ENCODE measurements at places on chromosomes 1 and 21.
A peak's percentile ranks its signal among the peaks of the same experiment; 100 is the strongest.

GRCh38 chr1:180291004-180291403 is 60.9 kb downstream of the LHX4 start:
- DNase-seq = no peak

- no peak for DNase-seq
Observed at GRCh38 chr1:233448109-233448689, 120.7 kb downstream of the MAP3K21 start.

- DNase-seq = no peak
Observed at GRCh38 chr1:228487336-228488124, at the start of gene RNF187. Gene RNF187, plus strand, starts transcription at chr1:228487382.

GRCh38 chr1:92951141-92951582 is 10.1 kb downstream of the DIPK1A start:
- DNase-seq = peak; percentile 89

- no peak for DNase-seq
Observed at GRCh38 chr1:108695535-108695934, 3.4 kb downstream of the PRPF38B start.

GRCh38 chr1:70706381-70707037 is 295.4 kb downstream of the CTH start:
- DNase-seq = no peak

DNA sequence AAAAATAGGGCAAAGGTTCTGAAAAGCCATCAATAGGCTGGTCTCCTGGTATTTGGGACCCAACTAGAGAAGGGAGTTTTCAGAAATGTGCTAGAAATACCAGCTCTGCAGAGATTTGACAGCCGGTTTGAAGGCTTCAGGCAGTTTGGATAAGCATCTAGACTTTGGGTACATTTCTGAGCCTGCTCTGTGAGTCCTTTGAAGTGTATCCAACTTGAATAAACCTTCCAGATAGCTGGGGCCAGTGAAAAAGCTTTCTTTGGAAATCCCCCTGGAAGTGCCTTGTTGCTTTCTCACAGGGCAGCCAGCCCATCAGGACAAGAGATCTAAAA is 6.4 kb upstream of the PEF1 start:
- no peak for DNase-seq

DNA sequence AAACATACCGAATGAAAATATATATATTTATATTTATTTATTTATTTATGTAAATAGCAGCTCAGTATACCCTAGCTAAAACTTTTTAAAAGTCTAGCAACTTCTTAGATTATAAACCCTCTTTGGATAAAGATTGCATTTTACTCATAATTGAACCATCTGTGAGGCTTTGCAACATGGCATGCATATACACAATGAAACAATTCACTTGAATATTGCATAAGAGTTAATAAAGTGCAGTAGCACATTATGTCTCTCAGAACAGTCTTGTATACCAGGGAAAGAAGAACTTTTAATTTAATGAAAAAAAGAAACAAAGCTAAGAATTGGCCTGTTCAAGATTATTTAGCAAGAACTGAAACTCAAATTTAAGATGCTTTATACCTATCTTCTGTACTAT is 1363.9 kb upstream of the ADGRL2 start:
- no peak for DNase-seq

DNA sequence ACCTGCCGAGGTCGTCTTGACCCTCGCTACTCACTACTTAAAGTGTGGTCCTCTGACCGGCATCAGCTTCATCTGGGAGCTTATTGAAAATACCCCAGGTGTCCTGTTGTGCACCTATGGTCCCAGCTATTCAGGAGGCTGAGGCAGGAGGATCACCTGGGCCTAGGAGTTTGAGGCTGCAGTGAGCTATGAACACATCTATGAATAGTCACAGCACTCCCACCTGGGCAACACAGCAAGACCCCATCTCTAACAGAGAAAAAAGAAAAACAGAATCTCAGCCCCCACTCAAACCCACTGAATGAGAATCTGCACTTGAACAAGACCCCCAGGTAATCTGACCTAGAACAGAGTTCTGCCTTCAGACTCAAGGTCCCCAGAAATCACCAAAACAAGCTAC is 8.7 kb upstream of the OLIG1 start:
- DNase-seq = no peak

GRCh38 chr1:38817267-38818174 is 42.1 kb downstream of the RRAGC start:
- no peak for DNase-seq

GRCh38 chr1:243850202-243850451 is at the start of gene AKT3:
Gene AKT3, minus strand, starts transcription at chr1:243850243. Its CDS starts 7,073 bp downstream, at chr1:243843170.
- DNase-seq = peak; percentile 20

DNA sequence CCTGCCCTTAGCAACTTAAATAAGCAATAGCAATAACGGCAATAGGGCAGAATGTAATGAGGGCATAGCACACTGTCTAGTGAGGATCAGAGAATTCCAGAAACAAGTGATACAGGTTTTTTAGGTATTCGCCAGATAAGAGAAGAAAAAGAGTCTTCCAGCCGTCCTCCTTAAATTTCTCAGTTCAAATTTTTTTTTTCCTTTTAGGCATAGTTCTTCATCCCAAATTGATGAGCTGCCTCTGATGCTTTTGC is 1.8 kb downstream of the PIGV start:
- no peak for DNase-seq

GRCh38 chr1:191151321-191151807 is 673.7 kb upstream of the BRINP3 start:
- DNase-seq = no peak

DNA sequence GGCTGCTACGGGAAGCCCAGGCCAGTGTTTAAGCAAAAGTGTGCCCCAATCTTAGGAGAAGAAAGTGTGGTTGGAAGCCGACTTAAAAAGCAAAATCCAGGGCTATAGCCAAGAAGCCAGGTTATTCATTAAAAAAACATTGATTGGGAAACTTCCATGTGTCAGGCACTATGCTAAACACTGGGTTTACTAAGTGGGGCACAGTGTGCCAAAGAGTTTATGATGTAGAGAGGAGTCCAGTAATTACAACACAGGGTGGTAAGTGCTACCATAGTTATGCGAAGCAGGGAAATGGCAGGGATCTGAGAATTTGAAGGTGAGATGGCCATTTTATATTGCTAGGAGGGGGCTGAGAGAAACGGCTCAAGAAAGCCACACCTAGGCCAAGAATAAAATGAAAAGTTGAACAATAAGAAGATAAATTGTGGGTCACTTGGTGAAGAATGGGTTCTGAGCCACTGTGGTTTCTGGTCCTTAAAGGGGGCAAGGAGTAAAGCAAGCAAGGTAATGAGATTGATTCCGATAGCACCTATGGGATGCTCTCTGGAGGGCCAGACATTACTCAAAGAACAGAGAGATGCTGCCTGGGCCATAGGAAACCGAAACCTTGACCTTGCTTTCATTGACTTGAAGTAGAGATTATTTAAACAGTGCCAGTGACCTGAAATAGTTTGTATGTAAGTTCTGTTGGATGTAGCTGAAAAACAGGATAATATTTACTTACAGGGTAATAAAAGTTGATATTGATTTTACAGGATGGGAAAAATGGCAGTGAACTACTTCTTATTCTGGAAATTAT is 177.8 kb downstream of the GIPC2 start:
- DNase-seq = no peak

- no peak for DNase-seq
Observed at GRCh38 chr1:195113471-195113870, 1494.8 kb downstream of the KCNT2 start.

- DNase-seq = peak; percentile 9
Observed at GRCh38 chr1:196317535-196318522, 290.4 kb downstream of the KCNT2 start.

DNA sequence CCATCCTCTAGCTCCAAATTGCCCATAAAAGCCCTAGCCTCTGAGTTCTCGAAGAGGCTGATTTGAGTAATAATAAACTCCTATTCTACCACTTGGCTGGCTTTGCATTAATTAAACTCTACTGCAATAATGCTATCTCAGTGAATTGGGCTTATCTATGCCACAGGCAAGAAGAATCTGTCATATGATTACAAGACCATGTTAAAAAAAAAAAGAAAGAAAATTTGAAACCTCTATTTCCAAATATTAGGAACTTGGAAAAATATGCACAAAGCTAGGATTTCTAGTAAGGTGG is 27.6 kb upstream of the SGIP1 start:
- no peak for DNase-seq

DNA sequence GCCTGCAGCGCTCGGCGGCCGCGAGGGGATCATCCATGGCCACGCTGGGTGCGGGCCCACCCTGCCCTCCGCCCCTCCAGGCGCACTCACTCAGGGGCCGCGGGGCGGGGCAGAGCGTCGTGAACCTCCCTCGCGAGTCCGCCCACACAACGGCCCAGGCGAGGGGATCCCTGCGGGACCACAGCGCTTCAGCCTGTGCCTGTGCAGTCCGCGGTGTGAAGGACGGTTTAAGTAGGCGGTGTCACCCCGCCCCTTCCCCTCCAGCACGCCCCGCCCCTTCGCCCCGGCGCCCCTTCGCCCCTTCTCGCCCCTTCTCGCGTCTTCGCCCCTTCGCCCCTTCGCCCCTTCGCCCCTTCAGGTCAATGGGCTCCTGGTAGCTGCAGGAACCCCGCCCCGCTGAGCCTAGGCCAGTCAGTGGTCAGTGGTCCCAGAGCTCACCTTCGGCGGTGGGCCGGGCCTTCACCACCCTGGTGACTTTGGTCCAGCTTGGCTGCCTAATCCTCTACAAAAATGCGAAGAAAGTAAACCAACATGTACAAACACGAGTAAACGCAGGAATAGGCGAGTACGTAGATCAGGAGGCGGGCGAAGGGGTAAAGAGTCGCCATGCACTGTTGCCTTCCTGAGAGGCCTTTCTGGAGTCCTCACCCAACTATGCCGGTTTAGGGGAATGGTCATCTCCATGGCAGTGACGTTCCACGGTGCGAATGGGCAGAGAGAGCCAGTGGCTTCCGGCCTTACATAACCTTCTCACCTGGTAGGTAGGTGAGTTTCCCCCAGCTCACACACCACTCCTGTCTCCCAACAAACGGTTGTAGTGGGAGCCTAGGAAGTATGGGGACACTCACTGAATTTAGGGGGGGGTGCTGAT is 19.6 kb upstream of the DMRTB1 start:
- no peak for DNase-seq

GRCh38 chr21:43665879-43666278 is 6.5 kb downstream of the RRP1B start:
- DNase-seq = no peak

DNA sequence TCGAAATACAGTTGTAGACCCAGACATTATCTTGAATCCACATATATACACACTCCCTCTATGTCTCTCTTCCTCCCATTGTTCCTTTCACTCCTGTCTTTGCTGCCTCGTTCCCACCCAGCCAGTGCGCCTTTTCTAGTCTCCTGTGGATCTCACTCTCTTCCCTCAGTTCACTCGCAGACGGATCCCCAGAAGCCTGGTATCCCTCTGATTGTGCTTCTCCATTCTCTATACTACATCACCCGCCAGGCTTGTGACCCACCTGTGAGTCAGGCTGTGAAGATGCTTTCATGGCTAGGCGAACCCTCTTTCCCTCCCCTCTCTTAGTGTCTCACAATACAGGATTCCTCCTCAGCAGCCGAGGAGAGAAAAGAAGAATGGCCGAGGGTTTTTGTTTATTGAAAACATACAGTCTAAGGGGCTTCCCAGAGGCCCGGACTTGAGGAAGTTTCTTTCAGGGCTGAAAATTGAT is 1.5 kb downstream of the HCN3 start:
- no peak for DNase-seq

DNA sequence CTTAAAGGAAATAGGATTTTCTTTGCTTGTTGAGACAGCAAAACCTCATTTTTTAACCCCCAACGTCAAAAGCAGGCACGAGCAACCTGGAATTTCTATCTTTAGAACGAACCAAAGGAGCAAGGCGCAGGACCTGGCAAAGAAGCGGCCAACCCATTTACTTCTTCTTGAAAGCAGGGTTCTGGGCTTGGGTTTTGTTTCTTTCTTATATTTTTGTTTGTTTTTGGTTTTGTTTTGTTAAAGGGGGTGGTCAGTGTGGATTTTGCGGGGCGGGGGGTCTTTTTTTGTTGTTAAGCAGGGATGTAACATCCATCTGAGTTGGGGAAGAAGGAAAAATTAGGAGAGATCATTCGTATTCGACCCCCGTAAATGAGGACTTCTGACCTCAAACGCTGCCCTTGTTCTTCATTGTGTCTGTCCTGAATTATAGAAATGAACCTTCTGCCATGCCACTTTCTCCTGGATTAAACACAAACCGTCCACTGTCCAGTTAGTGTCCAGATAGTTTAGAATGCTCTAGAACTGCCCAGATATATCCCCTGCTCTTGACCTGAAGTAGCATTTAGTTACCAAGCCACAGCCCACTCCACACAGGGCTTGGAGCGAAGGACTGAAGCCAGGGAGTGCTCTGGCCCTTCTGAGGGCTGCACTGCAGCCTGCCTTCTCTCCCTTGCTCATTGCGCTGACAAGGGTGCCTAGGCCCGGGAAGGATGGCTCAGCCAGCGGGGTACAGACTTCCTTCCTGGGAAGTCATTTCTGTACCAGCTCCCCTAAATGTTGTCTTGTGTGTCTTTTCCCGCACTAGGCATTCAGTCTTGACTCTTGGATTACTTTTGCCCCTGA is 909 bp upstream of the APP start:
- DNase-seq = no peak

GRCh38 chr21:29217818-29218291 is 80.9 kb upstream of the BACH1 start:
- DNase-seq = no peak

GRCh38 chr1:111943846-111944749 is 45.4 kb downstream of the KCND3 start:
- no peak for DNase-seq

DNA sequence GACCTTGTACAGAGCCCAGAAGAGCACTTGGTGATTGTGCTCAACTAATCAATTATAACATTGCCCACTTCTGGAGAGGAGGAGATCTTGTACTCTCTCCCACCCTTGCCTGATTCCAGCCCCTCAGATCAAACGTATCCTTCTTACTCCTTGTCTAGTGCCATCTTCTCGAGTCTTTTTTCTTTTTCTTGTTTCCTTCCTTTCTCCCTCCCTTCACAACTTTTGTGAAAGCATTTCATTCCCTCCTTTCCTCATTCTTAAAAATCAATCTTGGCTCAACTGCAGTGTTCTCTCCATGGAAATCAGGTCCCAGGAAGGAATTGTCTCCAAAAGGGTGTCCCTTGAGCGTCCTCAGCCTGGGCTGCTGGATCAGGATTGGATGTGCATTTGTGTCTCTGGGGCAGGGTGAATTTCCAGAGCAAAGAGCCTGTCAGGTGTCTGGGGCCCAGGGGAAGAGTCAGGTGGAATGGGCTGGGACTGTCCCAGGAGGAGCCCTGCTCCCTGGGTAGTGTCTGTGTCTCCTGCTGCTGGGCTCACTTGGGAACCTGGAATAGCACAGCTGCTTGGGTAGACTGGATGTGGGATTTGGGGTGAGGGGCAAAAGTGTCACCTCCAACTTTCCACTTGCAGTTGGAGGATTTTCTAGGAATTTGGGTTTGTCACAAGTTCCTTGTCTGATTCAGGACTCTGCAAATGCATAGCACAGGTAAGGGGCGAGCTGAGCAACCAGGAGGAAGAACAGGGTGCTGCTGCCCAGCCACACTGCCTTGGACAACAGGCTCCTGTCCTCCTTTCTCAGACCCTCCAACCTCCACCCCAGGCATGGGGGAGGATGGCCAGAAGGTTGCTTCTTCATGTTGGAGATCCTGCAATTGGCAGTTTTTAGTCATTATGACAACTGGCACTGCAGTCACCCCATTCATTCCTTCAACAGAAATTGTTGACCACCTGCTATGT is 3.3 kb downstream of the SOX13 start:
- no peak for DNase-seq

- DNase-seq = no peak
Observed at GRCh38 chr1:247895163-247895637, at the start of gene OR2W3. Gene OR2W3, plus strand, starts transcription at chr1:247895587. Its CDS starts 0 bp downstream, at chr1:247895587.
